Stimulated activated CD8-positive, alpha-beta memory T cell treated with anti-CD3 and anti-CD28 coated beads, Interleukin-4, amount 100 ng/mL, for 1 hour (primary cell): ENCODE measurements at places on chromosomes 16 and 17.

- peak; percentile 6 for DNase-seq
These were observed 581 bp downstream of the PRKCA start for GRCh38 chr17:66302761-66303626.

GRCh38 chr16:82995924-82996441 lies 369.2 kb downstream of the CDH13 start:
- DNase-seq, result no peak

DNA sequence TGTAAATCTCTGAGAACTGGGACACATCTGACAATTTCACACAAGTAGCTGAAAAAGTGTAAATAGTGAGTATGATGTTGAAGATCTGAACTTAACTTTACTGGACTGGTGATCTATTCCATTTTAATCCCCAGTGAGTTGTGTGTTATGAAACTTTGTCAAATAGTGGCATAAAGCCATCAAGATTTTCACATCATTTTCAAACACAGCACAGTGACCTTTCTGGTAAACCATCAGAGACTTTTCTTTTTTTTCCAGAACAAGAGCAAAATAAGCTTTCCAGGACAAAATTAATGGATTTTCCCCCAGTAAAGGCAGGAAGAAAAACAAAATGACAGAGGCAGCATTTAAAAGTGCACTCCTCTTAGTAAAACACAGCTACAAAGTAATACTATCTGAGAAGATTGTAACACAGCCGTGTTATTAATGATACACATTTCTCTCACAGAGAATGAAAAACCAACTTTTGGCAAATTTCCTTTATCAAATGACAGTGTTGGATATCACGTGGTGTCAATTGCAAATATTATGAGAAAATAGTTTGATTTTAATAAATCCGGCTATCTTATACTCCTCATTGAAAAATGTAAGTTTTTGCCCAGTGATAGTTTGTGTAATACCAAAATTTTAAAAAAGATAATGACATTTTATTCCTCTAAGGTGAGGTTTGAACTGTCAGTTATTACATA lies 16.8 kb upstream of the COL1A1 start:
- no peak for DNase-seq

GRCh38 chr16:676913-677312 lies 1.4 kb downstream of the RHBDL1 start:
- no peak for DNase-seq

GRCh38 chr16:57100445-57100844 lies 8.1 kb downstream of the CPNE2 start:
- DNase-seq, result no peak

- DNase-seq, result no peak
These were observed 1.5 kb downstream of the ATXN7L3 start for GRCh38 chr17:44197980-44198720.

DNA sequence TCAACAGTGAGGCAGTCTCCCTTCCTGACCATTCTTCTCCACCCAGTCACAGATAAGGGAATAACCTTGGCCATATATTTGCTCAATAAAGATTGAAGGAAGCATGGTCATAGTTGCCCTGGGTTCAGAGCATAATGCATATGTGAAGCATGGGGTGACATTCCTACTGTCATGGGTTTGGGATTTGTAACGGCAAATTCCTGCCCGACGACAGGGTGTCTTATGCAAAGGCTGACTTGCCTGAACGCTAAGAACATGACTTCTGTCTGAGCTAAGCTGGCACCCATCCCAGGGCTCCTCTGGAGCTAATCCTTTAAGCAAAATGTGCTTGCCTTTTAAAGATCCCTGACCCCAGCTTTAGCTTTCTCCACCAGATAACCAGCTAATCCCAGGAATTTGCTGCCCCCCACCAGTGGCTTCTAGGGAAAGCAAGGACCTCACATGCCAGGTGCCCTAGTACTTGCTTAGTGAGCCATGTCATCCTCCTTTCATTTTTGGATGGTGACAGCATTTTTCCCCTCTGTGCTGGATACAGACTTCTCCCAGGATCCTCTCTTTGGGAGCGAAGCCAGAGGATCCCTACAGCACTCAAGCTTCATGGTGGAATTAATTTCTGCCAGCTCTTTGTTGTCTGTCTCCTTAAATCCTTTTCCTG lies 11.7 kb downstream of the SLC7A6OS start:
- DNase-seq, result no peak

- no peak for DNase-seq
These were observed 195.3 kb upstream of the RPL38 start for GRCh38 chr17:74008196-74008595.

- DNase-seq, result no peak
These were observed 1.2 kb upstream of the GLIS2 start for GRCh38 chr16:4314532-4315185.

DNA sequence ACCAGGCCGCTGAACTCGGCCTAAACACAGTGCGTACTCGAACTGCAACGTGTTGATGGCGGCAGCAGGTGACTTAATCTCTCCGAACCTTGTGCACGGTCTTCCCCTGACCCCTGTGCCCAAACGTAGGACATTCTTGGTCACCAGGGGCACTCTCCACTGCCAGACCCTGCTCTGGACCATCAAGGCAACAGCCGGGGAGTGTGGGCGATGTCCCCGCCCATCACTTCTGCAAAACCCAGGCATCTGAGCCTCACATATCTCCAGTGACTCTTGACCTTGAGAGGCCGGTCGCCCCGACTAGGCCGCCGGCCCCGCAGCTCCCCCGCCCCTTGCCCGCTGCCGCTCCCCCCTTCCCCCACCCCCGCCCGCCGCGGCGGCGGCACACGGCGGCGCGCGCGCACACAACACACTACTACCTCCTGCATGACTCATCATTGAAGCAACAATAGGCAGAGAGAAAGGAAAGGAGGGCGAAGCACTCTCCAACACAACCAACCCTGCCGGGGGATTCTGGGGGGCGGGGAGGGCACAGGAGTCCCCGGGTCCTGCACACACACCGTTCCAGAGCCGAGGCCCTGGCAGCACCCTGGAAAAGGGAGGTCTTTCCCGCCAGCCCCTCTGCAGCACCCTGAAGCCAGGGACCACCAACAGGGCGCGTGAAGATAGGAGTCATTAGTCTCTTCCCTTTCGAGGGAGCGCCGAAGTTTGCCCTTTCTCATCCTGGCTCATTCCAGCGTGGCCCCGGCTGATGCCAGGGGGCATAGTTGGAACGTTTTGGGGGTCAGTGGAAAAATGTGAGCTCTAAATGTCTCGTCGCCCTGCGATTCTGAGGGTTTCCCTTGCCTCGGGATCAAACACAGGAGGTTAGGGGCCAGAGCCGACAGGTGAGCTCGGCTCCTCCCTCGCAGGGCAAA lies 1.9 kb downstream of the MNT start:
- DNase-seq, result no peak

- no peak for DNase-seq
These were observed 29.4 kb downstream of the RPH3AL start for GRCh38 chr17:323181-323580.

DNA sequence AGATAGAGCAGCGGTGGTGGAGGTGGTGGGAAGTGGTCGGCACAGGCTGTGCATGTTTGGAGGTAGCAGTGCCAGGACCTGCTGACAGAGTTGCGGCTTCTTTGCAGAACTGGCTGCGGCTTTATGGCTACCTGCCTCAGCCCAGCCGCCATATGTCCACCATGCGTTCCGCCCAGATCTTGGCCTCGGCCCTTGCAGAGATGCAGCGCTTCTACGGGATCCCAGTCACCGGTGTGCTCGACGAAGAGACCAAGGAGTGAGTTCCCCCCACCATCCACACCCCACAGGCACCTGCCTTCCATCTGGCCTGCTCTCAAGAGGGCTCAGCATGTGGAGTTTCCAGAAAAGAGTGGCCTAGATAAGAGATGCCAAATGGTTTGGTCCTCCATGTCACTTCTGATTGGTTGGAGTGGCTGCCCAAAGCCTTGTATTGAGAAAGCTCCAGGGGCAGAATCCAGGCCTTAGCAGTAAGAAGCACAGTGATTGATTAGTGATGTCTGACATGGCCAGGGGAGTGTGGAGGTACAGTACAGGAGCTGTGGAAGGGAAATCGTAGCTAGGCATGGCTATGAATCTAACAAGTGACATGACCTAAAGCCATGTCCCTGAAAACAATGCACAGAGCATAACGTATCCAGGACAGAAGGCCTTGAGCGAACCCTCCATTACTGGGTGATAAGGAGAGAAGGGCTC lies 12.0 kb downstream of the MMP15 start:
- DNase-seq, result no peak

DNA sequence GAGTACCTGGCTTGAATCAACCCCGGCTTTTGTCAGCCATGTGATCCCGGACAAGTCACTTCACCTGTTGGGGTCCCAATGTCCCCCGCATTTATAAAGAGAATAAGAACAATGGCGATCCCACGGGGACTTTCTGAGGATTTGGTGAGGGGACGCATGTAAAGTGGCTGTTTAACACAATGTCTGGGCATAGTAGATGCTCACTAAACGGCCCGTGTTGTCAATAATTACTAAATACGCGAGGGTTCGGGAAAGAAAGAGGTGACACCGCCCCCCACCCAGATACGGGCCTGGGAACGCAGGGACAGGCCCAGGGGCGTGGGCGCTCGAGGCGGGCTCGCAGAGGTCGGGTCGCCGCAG lies 1.8 kb downstream of the SYNGR3 start:
- no peak for DNase-seq

GRCh38 chr17:9533441-9533840 lies 42.2 kb downstream of the STX8 start:
- DNase-seq, result no peak

GRCh38 chr17:35879773-35880654 lies at the start of gene CCL5:
Gene CCL5 (minus strand): TSS chr17:35880360.
- DNase-seq, result no peak
